ENCODE measurements at places on chromosomes 2 and 18. TPM values are rescaled to one million over a fixed set of nuclear protein-coding genes. Genes with fewer than 3 reads are reported as not detected.

The CFC1 gene
- not detected for total RNA-seq

DNA sequence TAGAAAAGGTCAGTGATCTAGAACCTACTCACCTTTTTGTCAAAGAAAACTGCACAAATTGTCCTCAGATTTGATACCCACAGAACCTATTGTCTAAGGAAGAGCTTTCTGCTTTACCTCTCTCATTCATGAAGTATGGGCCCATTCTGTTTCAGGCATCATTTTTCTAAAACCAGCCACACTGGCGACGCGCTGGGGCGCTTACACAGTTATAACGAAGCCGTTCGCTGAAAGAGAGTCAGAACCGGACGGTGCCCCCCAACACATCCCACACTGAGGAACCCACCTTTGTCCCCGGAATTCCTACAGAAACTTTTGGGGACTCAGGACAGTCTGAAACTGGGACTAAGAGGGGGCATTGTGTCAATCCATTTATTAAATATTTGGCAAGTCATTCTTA lies 206.3 kb upstream of the HAAO start:
- H3K4me1 ChIP-seq = no peaks in the 10 kb centered on the region
- H3K4me3 ChIP-seq = no peak overlapping the region
- no peak for DNase-seq
- H3K27me3 ChIP-seq = no peaks in the 10 kb centered on the region

DNA sequence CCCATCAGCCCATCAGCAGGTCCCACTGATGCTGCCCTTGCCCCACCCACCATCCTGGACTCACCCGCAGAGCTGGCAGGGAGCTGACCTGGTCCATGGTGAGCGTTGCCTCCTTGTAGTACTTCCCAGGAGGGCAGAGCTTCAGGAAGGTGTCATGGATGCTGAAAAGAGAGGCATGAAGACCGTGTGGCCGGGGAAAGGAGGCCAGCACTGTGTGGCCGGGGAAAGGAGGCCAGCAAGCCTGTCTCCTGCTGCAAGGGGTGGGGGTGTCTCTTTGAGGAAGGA lies 11.9 kb downstream of the CIB4 start:
- no peak for DNase-seq
- H3K4me3 ChIP-seq = no peak overlapping the region
- H3K27ac ChIP-seq = no peak overlapping the region
- no peaks in the 10 kb centered on the region for H3K4me1 ChIP-seq
- no peaks in the 10 kb centered on the region for H3K36me3 ChIP-seq
- no peaks in the 10 kb centered on the region for H3K27me3 ChIP-seq

DNA sequence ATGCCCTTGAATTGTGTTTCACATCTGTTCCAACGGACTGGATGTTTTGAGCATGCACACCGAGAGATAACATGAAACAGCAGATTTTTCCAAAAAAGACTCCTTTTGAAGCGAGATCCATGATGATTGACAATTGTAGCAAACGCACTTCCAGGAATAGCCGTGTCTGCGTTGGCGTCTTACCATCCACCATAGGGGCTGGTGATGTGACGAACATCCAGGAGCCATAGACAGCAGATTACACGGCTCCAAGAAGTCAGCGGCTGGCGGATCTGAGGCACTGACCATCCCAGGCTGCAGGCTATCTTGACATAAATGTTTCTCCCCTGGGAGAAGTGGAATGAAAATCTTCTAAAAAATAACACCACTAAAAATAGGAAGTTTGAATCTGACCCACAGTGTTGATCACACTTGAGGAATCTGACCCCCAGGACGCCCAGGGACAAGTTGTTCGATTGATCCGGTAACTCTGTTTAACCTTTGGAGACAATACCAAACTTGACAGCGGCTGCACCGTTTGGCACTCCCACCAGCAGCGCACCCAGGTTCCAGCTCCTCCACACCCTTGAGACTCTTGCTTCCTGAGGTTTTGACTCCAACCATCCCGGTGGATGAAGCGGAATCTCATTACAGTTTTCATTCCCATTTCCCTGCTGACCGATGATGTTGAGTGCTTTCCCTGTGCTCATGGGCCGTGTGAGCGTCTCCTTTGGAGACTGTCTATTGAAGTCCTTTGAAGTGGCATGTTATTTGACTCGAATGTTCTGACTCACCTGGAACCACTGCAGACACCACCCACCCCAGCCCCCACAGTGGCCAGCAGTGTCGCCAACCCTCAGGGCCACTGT lies 140.0 kb upstream of the GPC1 start:
- no peak overlapping the region for H3K27ac ChIP-seq
- H3K27me3 ChIP-seq = no peaks in the 10 kb centered on the region
- no peak for DNase-seq

DNA sequence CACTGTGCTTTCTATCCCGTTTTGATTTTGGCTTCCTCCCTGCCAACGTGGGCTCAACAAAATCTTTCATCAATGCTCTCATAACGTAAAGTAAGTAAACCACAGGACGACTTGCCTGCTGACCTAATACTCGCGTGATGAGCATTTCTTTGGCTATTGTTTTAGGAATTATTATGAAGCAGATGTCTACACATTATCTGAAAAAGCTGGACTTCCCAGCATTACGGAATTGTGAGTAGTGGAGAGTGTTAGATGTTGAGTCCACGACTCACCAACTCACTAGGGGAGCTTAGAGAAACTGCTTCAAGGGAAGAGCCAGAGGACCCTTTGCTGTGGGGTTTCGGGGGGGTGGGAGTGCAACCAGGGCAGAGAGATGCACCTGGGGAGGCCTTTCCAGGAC lies 21.9 kb downstream of the HJURP start:
- H3K4me1 ChIP-seq = no peaks in the 10 kb centered on the region
- no peak overlapping the region for H3K27ac ChIP-seq
- no peak overlapping the region for H3K4me3 ChIP-seq
- H3K36me3 ChIP-seq = no peaks in the 10 kb centered on the region
- DNase-seq = no peak
- H3K27me3 ChIP-seq = no peaks in the 10 kb centered on the region

DNA sequence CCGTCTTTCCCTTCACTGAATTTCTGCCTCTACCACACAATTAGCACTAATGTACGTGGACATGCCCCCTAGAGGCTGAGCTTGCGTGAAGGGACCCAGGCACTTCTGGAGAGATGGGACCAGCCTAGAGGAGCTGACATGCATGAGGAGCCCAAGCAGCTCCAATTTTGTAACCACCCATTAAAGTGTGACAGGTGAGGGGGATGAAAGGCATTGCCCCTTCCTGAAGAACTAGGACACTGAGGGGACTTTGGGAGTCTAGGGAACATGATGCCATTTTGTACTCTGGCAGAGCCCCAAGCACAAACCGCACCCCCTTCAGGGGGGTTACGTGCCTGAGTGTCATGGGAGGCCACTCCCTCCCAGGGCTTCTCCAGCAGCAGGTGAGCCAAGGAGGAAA lies 63.6 kb downstream of the HNRNPLL start:
- no peak for DNase-seq
- H3K36me3 ChIP-seq = no peaks in the 10 kb centered on the region
- H3K4me3 ChIP-seq = no peak overlapping the region
- H3K27ac ChIP-seq = no peak overlapping the region
- H3K4me1 ChIP-seq = peaks cover 10% of the 10 kb centered on the region

DNA sequence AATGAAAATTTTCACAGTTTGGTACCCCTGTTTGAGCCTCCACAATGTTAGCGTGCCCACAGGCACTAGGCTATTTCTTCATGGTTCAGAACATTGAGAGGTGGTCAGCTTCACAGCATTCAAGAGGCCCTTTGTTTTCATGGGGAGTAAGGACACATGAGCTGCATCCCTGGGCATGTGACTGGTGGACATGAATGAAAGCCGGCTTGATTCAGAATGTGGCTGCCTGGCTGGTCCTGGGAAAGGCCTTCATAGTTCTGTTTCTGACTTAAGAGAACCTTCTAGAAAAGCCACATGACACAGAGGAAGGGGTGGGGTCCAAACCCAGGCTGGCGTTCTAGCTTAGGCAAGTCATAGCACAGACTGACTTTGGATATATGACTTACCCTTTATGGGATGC lies 420.6 kb downstream of the CMPK2 start:
- H3K4me3 ChIP-seq = no peak overlapping the region
- DNase-seq = no peak
- H3K27ac ChIP-seq = no peak overlapping the region
- no peaks in the 10 kb centered on the region for H3K27me3 ChIP-seq
- no peaks in the 10 kb centered on the region for H3K36me3 ChIP-seq
- H3K4me1 ChIP-seq = no peaks in the 10 kb centered on the region

- no peaks in the 10 kb centered on the region for H3K36me3 ChIP-seq
- no peak for DNase-seq
- no peaks in the 10 kb centered on the region for H3K4me1 ChIP-seq
- H3K27me3 ChIP-seq = no peaks in the 10 kb centered on the region
- H3K27ac ChIP-seq = no peak overlapping the region
- H3K4me3 ChIP-seq = no peak overlapping the region
Measured at GRCh38 chr2:232478571-232479340, 8.9 kb downstream of the ECEL1 start.

DNA sequence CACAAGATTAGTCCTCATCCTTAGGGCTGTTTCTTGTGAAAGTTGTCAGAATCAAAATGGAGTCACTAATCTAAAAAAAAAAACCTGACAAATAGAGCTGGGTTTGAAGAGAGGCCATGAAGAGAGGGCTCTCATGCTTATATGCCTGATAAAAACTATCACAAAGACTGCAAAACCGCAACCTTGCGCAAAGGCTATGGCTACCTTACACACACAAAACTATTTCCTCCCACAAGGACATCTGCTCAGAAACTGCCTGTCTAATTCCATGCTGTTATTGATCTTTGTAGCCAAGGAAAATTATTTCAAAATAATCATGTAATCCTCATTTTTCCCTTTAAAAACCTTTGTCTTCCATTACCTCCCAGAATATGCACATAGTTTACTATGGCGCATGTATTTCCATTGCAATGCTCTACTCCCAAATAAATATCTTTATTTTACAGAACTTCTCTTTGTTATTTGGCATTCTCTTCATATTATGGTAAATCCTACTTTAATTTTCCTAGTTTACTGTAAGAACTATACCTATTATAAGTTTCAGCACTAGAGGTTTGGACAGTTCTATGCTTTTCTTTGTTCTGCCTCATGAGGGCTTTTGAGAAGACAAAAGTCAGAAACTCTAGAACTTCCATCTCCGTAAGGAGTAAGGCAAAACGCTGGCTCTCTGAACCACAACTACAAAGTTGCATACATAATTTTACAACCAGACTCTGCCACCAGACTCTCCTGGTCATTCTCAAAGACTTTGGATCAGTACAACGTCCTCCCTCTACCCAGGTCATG lies 9.6 kb upstream of the DPYSL5 start:
- no peak overlapping the region for H3K27ac ChIP-seq
- no peak overlapping the region for H3K4me3 ChIP-seq
- H3K27me3 ChIP-seq = peaks cover 5% of the 10 kb centered on the region
- no peak for DNase-seq
- no peaks in the 10 kb centered on the region for H3K4me1 ChIP-seq

The OSBPL6 gene
- total RNA-seq = not detected

GRCh38 chr2:102486941-102487702 lies 14.1 kb downstream of the SLC9A4 start:
- no peak overlapping the region for H3K4me3 ChIP-seq
- no peaks in the 10 kb centered on the region for H3K36me3 ChIP-seq
- no peaks in the 10 kb centered on the region for H3K27me3 ChIP-seq
- peaks cover 33% of the 10 kb centered on the region for H3K4me1 ChIP-seq

- no peaks in the 10 kb centered on the region for H3K27me3 ChIP-seq
- no peaks in the 10 kb centered on the region for H3K4me1 ChIP-seq
- DNase-seq = no peak
- H3K36me3 ChIP-seq = no peaks in the 10 kb centered on the region
- H3K4me3 ChIP-seq = no peak overlapping the region
Measured at GRCh38 chr2:27833931-27834330, 56.3 kb downstream of the RBKS start.

The CPLX4 gene
- not detected for total RNA-seq

The RESP18 gene
- total RNA-seq = not detected

The CCDC88A gene
- 26.4 TPM for total RNA-seq

DNA sequence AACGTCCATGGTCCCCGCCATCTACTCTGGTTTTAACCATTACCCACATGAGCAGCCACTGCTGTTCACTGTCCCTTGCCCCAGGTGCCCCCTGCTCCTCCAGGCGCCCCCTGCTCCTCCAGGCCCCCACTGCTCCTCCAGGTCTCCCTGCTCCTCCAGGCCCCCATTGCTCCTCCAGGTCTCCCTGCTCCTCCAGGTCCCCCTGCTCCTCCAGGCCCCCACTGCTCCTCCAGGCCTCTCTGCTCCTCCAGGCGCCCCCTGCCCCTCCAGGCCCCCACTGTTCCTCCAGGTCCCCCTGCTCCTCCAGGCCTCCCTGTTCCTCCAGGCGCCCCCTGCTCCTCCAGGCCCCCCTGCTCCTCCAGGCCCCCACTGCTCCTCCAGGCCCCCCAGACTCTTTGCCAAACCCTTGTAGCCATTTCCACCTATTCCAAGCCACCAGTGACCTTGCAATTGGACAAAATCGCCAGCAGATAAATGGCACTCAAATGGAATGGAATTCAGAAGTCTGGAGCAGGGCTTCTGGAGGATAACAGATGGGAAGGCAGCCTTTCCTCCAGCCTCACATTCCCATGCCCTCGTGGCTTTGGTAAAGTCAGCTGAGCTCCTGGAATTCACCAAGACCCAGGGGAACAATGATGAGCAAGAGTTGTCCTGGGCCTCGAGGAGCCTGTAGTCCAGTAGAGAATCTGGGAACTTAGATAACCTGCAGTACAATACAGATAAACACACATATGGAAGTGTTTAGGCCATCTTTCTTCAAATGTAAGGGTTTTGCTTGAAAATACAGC lies 13.3 kb upstream of the RPL31 start:
- no peaks in the 10 kb centered on the region for H3K4me1 ChIP-seq
- H3K27ac ChIP-seq = no peak overlapping the region
- H3K27me3 ChIP-seq = no peaks in the 10 kb centered on the region
- H3K36me3 ChIP-seq = no peaks in the 10 kb centered on the region
- DNase-seq = no peak

DNA sequence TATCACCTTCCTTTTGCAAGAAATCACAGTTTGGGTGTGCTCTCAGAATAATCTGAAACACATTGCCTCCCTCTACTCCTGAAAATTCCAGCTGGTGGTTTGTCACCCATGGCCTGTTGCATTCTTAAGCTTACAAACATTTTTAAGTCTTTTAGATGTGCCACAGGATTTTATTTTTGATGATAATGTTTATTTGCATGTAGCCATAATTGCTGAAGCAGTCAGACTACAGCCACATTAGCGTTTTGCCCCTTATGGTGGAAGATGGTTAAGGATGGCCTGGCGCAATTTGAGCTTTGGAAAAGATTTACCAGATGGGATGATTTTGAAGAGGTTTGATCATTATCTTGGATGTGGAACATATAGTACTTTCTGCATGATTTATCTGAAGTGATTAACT lies 439.5 kb downstream of the MEIS1 start:
- no peak overlapping the region for H3K4me3 ChIP-seq
- H3K27ac ChIP-seq = no peak overlapping the region
- H3K27me3 ChIP-seq = no peaks in the 10 kb centered on the region
- H3K36me3 ChIP-seq = no peaks in the 10 kb centered on the region

The IL1A gene
- total RNA-seq = 1.6 TPM

DNA sequence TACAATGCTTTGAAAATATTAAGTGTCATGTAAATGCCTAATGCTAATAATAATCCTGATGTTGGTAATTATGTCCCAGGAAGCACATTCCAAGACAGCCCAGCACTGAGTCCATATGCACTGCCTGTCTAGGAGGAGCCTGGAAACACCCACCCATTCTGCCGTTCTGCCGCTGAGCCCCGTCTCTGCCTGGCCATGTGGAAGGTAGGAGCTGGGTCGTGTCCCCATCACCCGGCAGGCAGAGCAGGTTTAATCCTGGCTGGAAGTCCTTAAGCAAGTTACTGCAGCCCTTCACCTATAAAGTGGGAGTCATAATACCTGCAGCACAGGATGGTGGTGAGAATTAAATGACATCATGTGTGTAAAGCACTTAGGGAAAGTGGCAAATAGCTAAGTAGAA lies 13.1 kb upstream of the EN1 start:
- no peak for DNase-seq
- no peak overlapping the region for H3K4me3 ChIP-seq
- H3K36me3 ChIP-seq = no peaks in the 10 kb centered on the region
- peaks cover 7% of the 10 kb centered on the region for H3K4me1 ChIP-seq

The SAG gene
- 0.12 TPM for total RNA-seq

The POTEF gene
- not detected for total RNA-seq
